Sciatic nerve (tissue), 2 donors: ENCODE measurements at places on chromosomes 3 and 15.

DNA sequence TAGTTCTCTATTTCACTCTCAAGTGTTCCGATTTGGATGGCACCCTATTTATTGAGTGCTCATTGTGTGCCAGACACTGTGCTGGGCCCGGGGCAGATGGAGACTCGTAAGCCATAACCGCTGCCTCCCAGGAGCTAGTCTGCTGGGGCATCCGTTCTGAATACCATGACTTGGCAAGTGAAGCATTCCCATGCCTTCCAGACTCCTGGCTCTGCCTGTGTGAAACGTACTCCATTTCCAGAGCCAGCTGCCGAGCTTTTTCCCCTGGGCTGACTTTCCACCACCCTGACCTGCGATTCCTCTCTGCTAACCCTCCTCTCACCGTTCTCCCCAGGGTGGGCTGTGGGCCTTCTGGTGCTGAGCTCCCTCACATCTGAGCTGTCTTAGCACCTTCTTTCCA, 303.1 kb upstream of the CTDSPL start:
- no peak for DNase-seq

DNA sequence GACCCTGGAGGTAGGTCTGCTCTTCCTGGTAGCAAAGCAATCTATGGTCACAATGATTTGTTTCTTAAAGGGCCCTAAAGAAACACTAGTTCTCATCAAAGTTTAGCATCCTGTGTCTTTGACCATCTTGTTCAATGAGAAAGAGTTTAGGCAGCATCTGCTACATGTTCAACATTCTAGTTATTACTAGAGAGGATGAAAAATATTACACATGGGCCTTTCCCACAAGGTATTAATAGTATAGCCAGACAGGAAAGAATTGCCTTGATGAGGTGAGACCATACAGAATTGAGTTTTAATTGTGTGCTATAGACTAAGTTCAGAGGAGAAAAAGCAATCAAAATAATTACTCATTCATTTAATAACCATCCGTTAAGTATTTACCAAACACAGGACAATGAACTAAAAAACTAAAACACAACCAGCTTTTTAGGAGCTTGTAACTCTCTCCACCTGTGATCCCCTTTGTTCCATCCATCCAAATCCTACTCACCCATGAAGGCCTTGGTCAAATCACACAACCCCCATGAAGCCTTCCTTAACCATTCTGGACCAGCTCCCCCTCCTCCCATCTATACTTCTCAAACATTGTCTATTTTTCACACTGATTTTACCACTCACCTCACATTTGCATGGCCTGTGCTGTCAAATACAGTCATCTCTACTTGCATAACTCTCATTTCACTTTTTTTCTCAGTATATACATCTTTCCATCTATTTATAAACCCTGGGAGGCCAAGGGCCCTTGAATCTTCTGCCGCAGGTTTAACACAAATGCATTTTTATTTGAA, 122.9 kb downstream of the RORA start:
- no peak for DNase-seq

- DNase-seq, result no peak
These were observed 87.1 kb downstream of the WNT7A start for GRCh38 chr3:13792512-13793371.

GRCh38 chr15:101514318-101514717, 24.8 kb upstream of the PCSK6 start:
- DNase-seq, result no peak

- no peak for DNase-seq
These were observed 36.8 kb downstream of the FNDC3B start for GRCh38 chr3:172076212-172076611.
